ENCODE measurements at places on chromosomes 11 and 22.

- no peak for DNase-seq
These were observed 104.0 kb upstream of the BID start for GRCh38 chr22:17878186-17878694.

DNA sequence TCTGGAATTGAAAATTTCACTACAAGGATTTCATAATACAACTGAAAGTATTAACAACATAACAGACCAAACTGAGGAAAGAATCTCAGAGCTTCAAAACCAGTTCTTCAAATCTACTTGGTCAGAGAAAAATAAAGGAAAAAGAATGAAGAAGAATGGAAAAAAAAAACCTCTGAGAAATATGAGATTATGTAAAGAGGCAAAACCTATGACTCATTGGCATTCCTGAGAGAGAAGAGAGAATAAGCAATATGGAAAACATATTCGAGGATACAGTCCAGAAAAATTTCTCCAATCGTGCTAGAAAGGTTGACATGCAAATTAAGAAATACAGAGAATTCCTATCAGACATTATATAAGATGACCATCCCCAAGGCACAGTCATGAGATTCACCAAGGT lies 23.4 kb upstream of the GPR83 start:
- no peak for DNase-seq

DNA sequence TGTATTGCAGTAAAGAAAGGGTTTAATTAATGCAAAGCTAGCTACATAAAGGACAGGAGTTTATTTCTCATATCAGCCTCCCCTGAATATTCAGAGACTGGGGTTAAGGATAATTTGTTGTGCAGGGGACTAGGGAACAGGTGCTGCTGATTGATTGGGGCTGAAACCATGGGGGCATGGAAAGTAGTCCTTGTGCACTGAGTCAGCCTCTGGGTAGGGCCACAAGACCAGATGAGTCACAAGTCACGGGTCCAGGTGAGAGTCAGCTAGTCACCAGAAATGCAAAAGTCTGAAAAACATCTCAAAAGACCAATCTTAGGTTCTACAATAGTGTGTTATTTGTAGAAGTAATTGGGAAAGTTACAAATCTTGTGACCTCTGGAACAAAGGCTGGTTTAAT lies 32.9 kb upstream of the SYT13 start:
- DNase-seq: no peak

GRCh38 chr11:48019217-48019584 lies 38.8 kb downstream of the PTPRJ start:
- no peak for DNase-seq

- peak; percentile 22 for DNase-seq
These were observed 10.4 kb upstream of the MRPL17 start for GRCh38 chr11:6693342-6694228.

DNA sequence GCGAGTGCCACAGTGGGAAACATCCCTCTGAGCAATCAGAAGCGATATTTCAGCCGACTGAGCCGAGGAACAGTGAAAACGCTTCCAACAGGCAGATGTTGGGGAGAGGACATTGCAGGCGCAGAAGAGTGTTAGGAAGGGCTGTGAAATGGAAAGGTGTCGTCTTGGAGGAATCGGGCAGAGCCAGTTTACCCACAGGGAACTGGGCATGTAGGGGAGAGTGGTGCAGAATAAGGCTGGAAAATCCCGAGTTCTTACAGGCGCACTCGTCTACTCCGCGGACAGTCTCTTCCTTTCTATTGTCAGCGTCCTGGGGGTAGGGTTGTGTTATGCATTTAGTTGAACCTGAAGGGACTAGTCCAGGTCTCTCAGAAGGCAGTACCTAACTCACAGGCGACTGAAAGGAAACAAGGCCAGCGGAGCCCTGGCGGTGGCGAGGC lies 1.1 kb upstream of the APLP2 start:
- DNase-seq: no peak

DNA sequence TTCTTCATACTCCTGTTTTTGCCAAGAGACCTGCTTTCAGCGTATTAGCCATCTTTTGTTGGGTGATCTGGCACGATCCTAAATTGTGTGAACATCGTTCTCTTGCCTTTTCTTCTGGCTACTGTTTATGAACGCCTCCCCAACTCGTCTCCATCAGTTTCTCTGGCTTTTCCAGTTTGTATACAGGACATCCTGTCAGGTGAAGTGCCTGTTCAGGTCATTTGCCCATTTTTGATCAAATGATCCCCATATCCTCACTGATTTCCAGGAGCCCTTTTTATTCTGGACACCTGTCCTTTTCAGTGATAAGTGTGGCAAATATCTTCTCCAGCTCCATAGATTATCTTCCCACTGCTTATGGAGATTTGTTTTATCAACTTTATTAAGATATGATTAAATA lies 22.5 kb upstream of the SYT8 start:
- no peak for DNase-seq
